ENCODE measurements at places on chromosomes 1 and 21. TPM values are rescaled to one million over a fixed set of nuclear protein-coding genes. Genes with fewer than 3 reads are reported as not detected.

DNA sequence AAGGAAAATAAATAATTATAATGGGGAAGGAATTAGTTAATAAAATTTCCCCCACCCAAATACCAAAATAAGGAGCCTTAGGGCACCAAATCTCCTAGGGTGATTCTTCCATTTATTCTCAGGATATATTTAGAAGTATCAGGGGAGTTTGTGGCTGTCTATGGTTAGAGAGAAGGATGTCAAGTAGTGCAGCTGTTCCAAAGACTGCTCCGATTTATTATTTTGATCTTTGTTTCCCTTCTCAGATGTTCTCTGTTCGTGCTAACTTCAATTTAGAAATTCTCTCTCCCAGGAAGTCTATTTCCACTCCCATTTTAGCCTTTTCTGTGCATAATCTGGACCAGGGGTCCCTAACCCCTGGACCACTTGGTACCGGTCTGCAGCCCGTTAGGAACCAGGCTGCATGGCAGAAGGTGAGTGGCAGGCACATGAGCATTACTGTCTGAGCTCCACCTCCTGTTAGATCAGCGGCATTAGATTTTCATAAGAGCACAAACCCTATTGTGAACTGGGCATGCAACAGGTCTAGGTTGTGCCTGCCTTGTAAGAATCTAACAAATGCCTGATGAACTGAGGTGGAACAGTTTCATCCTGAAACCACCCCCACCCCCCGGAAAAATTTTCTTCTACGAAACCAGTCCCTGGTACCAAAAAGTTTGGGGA, 9.3 kb upstream of the MAST2 start:
- peak; percentile 32 for DNase-seq

- DNase-seq, result no peak
These were observed 36.1 kb downstream of the DPH5 start for GRCh38 chr1:100989306-100990077.

GRCh38 chr1:89615676-89616598, 17.0 kb upstream of the LRRC8C start:
- peak; percentile 31 for DNase-seq

DNA sequence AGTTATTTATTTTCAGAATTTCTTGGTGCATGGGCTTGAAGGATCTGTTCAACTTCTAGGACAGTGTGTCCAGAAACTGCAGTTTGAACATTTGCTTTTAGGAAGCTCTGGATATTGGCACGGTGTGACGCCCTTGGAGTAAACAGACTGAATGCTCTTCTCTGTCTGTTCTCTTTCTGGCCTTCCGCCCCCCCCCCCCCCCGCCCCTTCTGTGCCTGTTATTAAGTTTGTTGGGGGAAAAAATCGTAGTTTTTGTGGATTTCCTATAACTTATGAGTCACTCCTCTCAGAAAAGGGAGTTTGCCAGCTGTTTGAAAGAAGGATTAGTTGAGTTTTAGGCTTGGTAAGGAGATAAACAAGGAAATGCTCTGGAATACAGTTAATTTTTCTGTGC, 1.2 kb downstream of the KCTD3 start:
- DNase-seq, result no peak

Gene UQCRHL
- 4.0 TPM for total RNA-seq
